ENCODE measurements at places on chromosomes 12 and 14.

- DNase-seq: no peak
Observed at GRCh38 chr14:48857366-48857765, 728.8 kb downstream of the RPS29 start.

- DNase-seq: no peak
Observed at GRCh38 chr14:62451221-62451620, 594.0 kb downstream of the KCNH5 start.

DNA sequence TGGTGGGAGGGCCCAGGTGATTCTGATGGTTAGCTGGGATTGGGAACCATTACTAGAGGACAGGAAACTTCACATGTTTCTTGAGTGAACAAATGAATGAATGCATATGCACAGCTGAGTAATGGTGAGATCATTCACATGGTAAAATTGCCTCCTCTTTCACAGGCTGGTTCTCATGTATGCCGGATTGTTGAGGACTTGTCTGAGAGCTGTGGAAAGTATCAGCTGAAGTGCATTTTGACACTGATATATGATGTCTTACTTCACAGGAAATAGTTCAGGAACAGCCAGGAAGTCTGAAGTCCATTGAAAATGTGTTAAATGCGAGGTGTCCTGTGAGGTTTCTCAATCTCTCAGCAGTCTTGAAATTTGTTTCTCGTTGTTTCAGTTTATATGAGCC lies 77.6 kb upstream of the DACT1 start:
- DNase-seq: no peak

DNA sequence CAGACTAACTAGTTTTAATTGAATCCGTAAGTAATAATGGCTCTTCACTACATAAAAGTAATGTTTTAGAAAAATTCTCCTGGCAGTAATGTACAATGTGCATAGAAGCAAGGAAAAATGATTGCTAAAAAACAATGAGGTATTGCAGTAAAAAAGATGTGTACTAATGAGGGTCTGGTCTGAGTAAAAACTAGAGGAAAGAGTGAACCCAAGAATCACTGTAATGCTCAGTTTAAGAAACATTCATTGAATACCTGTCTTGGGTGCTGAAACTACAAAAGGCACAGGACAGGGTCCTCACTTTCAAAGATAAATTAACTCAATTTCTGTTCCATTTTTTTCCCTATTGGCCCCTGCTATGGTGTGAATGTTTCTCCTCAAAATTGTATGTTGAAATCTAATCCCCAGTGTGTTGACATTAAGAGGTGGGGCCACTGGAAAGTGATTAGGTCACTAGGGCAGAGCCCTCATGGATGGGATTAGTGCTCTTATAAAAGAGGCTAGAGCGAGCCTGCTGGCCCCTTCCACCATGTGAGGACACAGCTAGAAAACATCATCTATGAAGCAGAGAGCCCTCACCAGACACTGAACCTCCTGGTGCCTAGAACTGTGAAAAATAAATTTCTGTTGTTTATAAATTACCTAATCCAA lies 51.6 kb downstream of the RPS6KA5 start:
- no peak for DNase-seq

DNA sequence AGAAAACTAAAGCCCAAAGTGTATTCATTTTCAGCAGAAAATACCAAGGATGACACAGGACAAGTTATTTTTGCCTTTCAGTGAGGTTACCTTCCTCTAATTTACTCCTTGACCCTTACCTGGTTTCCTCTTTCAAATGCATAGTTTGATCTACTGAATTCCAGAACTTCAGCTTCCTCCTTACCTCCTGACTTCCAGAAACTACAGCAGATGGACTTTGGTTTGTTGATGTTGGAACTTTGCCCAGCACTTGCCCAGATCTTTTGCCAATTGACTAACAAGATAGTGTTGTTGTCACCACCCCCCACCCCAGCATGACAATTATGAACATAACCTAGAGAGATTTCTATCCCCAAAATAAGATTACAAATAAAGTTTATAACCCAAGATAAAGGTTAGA lies 63.2 kb downstream of the NAV3 start:
- DNase-seq: no peak

GRCh38 chr12:94699801-94700200 lies 49.4 kb upstream of the TMCC3 start:
- DNase-seq: no peak

- no peak for DNase-seq
Observed at GRCh38 chr12:91127751-91128150, 16.5 kb upstream of the LUM start.
